Stimulated activated CD8-positive, alpha-beta memory T cell treated with anti-CD3 and anti-CD28 coated beads, Interleukin-12 subunit alpha, Interleukin-12 subunit beta, amount 100 ng/mL, for 4 hours (primary cell): ENCODE measurements at places on chromosomes 7 and 10.
A peak's percentile ranks its signal among the peaks of the same experiment; 100 is the strongest.

- DNase-seq: no peak
These were observed 18.3 kb downstream of the STK32C start for GRCh38 chr10:132289439-132289838.

DNA sequence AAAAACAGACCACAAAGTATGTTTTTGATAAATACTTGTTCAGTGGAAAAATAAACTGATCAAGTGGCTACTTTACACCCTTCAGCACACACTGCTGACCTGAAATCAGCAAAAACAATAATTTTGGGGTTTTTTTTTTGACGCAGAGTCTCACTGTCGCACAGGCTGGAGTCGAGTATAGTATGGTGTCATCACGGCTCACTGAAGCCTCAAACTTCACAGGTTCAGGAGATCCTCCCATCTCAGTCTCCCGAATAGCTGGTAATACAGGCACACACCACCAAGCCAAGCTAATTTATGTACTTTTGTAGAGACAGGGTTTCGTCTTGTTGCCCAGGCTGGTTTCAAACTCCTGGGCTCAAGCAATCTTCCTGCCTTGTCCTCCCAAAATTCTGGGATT is 30.6 kb downstream of the TARP start:
- DNase-seq: no peak

DNA sequence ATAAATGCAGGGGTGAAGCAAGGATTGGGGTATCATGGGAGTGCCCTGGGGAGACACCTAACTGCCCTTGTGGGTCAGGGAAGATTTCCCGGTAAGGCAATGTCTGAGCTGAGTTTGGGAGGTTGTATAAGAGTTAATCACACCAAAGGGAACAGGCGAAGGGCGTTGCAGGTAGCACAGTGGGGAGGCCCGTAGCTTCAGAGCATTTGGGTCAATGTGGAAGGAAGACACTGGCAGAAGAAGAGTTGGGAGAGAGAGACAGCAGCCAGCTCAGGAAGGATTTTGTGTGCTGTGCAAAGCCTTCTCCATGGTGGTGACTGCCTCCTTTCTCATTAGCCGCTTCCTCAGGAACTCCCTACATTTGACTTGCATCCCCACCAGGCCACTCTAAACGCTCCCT is 80.8 kb upstream of the LEP start:
- DNase-seq: no peak

GRCh38 chr7:101502466-101503098 is 126.5 kb downstream of the MYL10 start:
- no peak for DNase-seq

- no peak for DNase-seq
These were observed 27.5 kb upstream of the EGFR start for GRCh38 chr7:54991341-54991740.

DNA sequence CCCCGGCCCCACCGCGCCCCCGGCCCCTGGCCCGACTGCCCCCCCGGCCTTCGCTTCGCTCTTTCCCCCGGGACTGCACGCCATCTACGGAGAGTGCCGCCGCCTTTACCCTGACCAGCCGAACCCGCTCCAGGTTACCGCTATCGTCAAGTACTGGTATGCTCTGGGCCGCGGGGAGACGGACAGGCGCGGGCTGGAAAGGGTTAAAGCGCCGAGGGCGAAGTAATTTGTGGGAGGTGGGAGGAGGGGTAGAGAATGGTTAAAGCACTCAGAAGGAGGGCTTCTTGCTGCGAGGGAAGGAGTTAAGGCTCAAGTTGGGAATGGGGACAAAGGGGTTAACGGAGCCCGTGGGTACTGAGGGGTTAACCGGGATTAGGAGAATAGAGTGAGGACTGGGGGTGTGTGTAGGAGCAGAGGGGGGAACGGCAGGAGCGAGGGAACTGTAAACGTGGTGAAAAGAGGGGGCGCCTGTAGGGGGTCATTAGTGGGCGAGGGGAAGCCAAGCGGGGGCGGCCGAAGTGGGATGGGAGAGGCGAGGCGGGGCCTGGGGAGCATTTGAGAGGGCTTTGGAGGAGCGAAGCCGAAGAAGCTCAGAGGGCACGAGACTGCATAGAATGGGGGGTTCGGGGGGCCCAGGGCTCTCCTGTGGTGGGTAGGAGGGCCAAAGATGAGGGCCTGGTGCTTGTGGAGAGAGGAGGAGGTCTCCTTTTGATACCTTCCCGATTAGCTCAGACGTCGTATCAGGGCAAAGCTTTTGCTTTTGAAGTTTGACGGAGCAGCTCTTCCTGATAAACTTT is 605 bp downstream of the SUFU start:
- peak; percentile 17 for DNase-seq

- DNase-seq: no peak
These were observed 39.9 kb downstream of the ANXA8 start for GRCh38 chr10:47444047-47444446.

- no peak for DNase-seq
These were observed 74.0 kb upstream of the DGKI start for GRCh38 chr7:137920637-137921399.

DNA sequence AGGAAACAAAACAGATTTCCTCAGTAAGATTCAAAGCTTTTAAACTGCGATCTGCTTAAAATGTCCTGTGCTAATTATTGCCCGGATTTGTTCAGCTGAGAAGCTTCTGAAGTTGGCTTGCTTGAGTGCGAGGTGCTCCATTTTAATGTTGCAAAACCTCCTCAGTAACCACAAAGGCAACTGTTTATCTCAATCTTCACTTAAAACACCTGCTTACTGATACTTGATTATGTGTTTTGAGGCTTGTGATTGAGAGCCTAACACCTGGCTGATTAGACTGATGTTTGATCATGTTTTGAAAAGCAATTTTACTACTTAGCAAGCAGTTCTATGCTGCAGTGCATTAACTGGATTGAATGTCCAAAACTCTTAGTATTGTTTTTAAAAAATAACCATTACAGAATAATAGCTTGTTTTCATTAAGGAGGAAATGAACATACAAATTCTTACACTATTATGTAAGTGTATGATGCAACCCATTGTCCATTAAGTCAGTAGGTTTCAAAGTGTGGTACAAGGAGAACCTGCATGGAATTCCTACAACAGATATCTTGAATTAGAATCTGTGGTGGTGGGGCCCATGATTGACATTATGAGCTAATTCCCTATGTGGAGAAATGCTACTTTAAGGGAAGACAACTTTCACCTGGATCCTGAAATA is 96.9 kb upstream of the FAM180A start:
- no peak for DNase-seq

GRCh38 chr10:15200626-15201025 is 32.1 kb upstream of the NMT2 start:
- DNase-seq: no peak

DNA sequence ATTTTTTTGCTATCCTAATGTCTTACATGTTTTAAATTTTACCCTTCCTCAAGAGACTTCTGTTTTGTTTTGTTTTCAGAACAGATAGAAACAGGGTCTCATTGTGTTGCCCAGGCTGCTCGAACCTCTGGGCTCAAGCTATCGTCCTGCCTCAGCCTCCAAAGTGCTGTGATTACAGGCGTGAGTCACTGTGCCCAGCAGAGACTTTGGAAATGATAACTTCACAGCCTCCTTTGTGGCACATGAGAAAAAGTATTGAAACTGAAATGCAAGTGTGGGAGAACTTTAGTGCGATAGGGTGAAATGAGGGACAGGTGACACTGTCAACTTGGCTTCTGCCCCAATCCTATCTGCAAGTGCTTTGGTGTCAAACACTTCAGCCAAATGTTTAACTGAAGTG is 21.6 kb downstream of the IRF5 start:
- DNase-seq: no peak

- no peak for DNase-seq
These were observed 21.6 kb upstream of the RPEL1 start for GRCh38 chr10:103224133-103224532.

DNA sequence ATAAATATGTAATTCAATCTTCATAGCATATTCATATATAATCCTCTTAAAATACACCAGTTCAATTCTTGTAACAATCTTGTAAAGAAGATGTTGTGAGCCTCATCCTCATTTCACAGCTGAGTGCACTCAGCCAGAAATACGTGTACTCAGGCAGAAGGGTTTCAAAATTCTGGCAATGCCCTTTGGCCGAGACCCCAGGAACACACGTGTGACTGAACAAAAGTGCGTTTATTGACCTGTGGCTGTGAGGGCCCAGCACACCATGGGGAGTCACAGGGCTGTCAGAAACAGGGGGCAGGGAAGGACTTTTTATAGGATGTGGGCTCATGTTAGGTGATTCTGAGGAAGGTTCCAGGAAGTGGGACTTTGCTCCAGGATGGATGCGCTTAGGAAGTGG is 21.5 kb downstream of the GIMAP8 start:
- no peak for DNase-seq

DNA sequence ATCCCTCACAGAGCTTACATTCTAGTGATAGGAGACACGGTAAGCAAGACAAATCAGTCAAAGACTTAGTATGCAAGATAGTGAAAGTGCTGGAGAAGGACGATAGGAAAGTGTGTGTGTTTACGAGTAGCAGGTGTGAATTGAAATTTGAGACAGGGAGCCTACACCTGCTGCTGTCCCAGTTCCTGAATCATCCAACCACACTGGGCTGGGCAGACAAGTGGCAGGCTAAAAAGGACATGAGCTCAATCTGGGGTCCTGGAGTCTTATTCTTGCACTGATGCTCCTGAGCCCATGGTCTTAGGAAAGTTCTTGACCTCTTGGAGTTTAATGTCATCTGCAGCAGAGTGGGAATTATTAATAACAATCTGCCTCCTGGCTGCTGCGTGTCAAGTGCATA is 16.2 kb downstream of the RBP3 start:
- no peak for DNase-seq

DNA sequence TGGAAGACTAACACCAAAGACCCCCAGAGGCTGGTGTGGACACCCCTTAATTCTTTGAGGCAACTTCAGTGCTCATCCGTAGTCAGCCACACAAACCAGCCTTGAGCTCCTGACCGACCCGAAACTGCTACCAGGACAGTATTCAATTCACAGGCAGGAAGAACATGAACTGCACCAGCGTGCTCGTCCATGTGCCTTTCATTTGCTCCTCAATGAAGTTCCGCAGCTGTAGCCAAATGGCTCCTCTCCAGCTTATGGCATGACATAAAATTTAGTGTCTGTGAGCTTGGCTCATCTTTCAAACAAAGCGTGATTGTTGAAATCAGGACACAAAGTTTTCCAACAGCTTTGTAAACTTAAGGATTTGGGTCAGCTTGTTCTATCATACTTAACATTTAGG is 144.1 kb upstream of the FAM171A1 start:
- DNase-seq: no peak

- no peak for DNase-seq
These were observed 335.4 kb upstream of the KAT6B start for GRCh38 chr10:74491014-74491413.

DNA sequence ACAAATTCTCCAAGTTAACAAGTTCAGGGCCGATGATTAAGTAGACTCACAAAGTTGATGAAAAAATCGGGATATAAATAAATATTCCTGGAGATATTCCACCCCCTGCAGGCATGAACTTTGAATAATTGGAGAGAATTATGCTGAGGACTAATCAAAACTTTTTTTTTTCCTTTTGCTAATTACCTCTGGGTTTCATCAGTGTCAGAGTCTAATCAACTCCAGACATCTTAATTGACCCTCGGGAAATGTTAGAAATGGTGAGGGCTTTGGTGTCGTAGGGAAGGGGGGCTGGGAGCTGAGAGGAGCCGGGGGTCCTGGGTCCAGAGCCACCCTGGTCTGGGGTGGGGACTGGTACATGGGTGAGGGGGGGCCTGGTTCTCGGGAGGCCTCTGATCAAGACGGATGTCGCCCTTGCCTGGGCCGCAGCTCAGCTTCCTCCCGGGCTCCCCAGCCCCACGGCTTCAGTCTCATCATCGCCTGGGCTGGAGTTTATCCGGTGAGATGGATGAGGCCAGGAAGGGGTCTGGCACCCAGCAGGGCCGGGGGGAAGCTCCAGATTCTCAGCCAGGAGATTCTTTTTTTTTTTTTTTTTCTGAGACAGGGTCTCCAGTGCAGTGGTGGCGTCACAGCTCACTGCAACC is 30.4 kb upstream of the ELFN1 start:
- no peak for DNase-seq

- no peak for DNase-seq
These were observed 93.3 kb upstream of the AGBL3 start for GRCh38 chr7:134892963-134893362.

- DNase-seq: no peak
These were observed 157.3 kb upstream of the ADCY1 start for GRCh38 chr7:45416846-45417245.

DNA sequence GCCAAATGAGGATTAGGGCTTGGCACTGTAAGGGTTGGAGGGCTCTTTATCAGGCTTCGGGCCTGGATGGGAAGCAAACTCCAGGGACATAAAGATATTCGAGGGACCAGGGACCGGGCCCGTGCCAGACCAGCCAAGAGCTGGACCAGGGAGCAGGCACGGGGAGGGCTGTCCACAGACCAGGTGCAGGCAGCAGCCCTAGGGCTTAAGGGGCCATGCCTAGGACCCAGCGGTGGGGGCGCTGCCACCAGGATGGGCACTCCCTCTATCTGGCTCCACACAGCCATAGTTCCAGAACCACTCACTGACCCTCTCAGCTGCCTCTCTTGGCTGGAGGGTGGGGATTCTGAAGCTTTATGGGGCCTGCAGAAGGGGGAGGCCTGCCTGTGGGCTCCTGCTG is 32.9 kb downstream of the FAM241B start:
- no peak for DNase-seq

DNA sequence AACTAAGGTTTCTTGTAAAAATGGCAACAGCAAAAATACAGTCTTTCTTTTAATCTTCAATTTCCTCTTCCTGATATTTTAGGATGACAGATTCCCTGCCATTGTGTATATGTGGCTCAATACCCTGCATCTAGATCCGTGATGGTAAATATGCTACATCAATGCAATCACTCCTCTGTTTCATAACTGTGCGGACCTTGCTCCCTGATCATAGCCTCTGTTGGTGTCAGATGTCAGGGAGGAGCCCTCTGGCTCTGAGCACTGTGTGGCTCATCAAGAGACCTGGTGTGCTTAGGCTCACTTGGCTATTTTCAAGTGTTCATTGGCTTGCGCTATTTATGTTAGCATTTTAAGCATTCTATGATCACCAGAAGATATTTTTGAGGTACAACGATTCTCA is 33.0 kb upstream of the AGR3 start:
- DNase-seq: no peak

GRCh38 chr10:77405771-77406241 is 231.8 kb downstream of the KCNMA1 start:
- peak; percentile 8 for DNase-seq
